T-helper 2 cell (primary cell): ENCODE measurements at places on chromosomes 5 and 9.

- peak; percentile 23 for DNase-seq
Observed at GRCh38 chr5:35651002-35651756, 33.5 kb downstream of the SPEF2 start.

DNA sequence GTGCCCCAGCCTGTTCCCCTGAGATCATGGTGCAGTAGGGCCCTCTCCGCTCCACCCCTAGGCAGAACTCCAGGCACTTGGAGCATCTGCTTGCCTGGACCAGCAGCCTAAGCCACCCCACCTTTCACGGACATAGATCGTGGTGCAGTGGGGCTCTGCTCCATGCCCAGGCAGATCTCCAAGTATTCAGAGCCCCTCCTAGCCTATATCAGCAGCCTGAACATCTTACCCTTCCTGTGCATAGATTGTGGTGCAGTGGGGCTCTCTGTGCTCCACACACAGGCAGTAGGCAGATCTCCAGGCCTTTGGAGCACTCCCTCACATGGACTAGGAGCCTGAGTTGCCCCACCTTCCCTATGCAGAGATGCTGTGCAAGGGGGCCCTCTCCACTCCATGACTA is 103.0 kb downstream of the GLIS3 start:
- no peak for DNase-seq

GRCh38 chr5:139422307-139422893 is 16.9 kb downstream of the DNAJC18 start:
- peak; percentile 82 for DNase-seq

GRCh38 chr5:154642499-154643245 is 112.5 kb upstream of the LARP1 start:
- DNase-seq: no peak

DNA sequence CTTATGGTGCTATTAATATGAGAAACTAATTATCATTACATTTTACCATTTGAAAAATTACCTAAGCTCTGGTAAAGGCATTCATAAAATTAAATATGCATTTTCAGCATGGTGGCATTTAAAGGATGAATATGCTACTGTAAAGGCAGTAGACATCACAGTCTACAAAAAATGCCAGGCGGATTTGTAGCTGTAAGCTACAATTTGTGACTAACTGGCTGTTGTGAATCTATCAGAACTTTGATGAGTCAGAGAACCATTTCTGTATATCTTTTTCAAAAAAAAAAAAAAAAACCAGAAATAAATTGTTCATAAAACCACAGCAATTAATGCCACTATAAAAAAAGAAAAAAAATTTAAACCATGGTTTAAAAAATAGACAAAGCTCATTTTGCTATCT is 186.3 kb downstream of the NFIB start:
- no peak for DNase-seq

DNA sequence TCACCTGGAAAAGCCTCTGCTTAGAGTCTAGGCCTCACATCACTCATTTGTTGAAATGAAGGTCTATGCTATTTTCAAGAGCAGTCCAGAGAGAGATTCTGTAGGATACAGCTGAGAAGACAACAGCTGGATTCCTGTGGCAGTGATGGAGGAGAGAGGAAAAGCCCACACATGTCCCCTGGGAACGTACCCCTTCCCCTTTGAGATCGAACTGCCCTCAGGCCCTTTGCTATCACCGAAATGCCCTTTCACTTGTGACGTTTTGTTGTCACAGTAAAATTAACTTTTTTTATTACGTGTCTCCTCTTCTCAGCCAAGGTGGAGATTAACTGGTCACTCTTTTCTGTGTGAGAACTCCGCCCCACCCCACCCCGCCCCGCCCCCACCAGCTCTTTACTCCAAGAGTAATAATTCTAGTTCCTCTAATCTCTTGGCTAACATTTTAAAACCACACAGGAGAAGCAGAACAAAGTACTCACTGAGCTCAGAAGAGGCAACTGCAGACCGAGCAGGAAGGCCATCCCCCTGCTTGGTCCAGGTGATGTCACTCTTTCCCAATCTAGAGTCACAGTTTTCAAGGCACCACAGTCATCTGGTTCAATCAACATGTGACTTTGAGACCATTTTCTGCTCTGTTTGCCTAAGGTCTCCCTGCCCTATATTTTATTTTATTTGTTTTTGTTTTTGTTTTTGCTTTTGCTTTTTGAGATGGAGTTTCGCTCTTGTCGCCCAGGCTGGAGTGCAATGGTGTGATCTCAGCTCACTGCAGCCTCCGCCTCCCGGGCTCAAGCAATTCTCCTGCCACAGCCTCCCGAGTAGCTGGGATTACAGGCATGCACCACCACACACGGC is 105.6 kb downstream of the SUSD1 start:
- no peak for DNase-seq

GRCh38 chr5:54630738-54631359 is 113.3 kb downstream of the SNX18 start:
- DNase-seq: no peak

DNA sequence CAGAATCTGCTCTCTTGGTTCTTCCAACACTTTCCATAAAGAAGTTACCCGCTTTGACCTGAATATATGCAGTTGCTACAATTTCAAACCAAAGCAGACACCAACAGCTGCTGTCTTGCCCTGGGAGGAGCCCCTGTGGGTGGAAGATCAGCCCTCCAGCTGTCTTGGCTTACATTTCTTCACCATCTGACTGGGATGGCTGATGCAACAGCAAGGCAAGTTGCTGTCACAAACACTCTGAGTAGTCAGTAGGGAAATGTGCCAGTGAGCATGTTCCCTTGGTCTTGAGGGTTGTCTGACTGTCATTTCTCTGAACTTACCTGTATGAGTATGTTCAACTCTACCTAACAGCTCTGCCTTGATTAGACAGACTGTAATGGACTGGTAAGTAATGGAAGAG is 152.9 kb downstream of the SGCD start:
- DNase-seq: no peak

DNA sequence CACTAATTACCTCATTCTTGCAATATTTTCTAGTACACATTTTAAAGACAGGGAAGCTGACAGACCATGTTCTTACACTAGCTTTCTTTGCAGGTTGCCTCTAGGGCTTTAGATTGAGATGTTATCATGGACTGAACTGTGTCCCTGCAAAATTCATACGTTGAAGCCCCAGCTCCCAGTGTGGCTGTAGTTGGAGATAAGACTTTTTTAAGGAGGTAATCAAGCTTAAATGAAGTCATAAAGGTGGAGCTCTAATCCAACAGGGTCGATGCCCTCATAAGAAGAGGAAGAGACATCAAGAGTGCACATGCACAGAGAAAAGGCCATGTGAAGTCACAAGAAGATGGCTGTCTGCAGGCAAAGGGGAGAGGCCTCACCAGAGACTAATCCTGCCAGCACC is 471.2 kb upstream of the ACTBL2 start:
- DNase-seq: no peak

GRCh38 chr5:71886406-71886805 is 167.3 kb downstream of the CARTPT start:
- no peak for DNase-seq

- no peak for DNase-seq
Observed at GRCh38 chr9:85108229-85108628, 438.7 kb downstream of the NTRK2 start.

- no peak for DNase-seq
Observed at GRCh38 chr5:10329820-10330481, 22.2 kb upstream of the CMBL start.

DNA sequence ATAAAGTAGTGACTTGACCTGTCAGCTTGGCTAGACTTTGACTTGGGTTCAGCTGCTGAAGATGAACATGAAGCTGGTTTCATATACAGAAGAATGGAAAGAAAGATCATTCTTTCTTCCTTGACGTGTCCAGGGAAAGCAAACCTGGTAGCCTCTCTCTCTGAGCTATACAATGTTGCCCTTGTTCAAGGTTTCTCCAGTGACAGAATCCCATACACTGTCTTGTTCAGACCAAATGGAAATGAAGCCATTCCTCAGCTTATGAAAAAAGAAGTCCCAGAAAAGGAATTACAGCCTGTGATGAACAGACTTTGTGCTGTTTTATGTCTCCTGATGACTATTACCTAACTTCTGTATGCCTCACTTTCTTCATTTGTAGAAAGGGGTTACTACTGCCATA is 349.8 kb upstream of the KLF4 start:
- no peak for DNase-seq

- DNase-seq: no peak
Observed at GRCh38 chr5:53820802-53821171, 260.3 kb downstream of the NDUFS4 start.

DNA sequence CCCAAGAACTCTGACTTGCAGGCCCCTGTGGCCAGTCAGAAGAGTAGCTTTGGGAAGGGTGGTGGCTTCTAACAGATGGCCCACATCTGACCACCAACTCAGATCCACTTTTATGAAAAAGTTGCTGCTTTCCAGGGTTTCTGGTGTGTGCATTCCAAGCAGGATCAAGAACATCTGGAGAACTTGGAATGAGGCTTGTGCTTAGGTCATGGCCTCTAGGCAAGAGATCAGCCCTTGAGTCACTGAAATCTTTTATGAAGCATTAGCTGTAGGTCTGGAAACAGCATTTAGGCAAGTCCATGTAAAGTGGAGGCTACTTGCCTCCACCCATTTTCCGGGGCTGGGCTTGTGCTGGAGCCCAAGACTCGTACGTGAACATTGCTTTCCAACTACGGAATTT is 433.3 kb downstream of the SH3GL2 start:
- no peak for DNase-seq

GRCh38 chr5:86929123-86929766 is 311.5 kb downstream of the COX7C start:
- DNase-seq: no peak

DNA sequence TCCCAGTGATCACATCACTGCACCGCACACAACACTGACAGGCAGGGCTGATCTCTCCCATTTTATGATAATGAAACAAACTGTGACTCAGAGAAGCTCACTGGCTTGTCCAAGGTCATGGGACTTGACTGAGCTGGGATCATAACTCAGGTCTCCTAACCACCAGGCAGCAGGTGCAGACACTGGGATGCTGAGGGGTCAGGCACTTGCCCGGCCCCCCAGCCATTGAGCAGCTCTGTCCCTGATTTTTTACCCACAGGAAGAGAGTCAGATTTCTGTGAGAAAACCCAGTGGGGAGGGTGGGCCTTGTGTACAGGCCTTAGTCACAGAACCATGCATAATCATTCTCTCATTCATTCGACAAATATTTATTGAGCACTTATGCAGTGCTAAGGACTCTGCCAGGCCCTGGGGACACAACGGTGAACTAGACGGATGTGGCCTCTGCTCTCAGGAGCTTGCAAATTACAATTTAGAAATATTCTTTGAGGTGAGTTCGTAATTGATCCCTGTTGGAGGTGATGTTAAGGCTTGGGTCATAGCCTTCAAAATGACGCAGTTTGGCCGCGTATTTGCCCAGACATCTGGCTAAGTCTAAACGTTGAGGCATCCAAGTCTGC is 54.5 kb upstream of the TGFBR1 start:
- no peak for DNase-seq
